ENCODE measurements at places on chromosomes 2 and 18.

GRCh38 chr2:26330114-26330549 is 15.8 kb upstream of the SELENOI start:
- peak; percentile 46 for DNase-seq

GRCh38 chr2:234954551-234954992 is 2.8 kb downstream of the SH3BP4 start:
- DNase-seq: no peak

DNA sequence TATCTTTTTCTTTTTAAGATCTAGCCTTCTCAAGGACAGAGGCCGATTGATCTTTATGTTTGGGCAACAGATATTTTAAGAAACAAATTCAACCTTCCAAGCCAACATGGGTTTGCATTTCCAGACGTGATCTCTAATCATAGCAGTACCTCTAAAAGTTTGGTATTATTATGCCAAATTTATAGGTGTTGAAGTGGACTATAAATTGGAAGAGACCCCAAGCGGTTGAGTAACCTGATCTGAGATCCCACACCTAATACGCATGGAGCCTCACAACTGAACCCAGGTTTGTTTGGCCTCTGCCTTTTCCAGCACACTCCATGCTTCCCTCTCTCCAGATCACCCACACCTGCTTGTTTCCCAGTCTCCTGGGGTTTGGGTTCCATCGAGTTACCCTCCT is 116.5 kb downstream of the DDX1 start:
- no peak for DNase-seq

DNA sequence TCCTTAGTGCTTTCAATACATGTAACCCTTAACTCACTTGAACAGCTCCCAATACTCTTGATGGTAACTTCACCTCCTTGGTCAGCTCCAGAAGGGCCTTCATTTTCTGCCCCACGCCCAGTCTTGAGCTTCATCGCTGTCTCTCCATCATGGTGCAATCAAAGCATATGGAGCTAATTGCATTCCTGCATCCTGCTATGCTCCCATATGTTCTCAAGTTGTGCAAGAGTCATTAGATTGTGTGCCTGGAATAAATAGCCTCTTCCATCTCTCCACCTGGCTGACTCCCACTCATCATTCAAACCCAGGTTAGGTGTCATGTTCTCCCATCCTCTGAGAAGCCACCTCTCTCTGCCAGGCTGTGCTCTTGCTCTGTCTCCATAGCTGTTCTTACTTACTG is 364.5 kb upstream of the RGPD4 start:
- no peak for DNase-seq

DNA sequence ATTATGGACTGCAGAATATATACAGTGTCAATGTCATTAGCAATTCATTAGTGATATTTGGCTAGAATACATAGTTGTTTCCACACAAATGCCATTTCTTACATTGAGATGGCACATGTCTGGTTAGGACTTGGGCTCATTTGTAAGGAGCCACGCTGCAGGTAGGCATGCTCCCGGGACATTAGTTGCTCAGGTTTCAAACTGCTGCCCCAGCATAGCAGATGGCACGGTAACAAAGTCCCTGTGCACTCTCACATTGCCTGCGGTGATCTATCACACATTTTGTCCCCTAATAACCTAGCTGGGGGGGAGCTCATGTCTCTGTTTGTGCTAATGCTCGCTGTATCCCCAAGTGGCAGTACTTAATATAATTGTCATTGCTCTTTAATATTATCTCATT is 185.1 kb downstream of the NEDD4L start:
- no peak for DNase-seq

- no peak for DNase-seq
These were observed 91.3 kb upstream of the TMEM17 start for GRCh38 chr2:62597323-62597722.

- no peak for DNase-seq
These were observed 104.7 kb upstream of the DSEL start for GRCh38 chr18:67621049-67621713.

DNA sequence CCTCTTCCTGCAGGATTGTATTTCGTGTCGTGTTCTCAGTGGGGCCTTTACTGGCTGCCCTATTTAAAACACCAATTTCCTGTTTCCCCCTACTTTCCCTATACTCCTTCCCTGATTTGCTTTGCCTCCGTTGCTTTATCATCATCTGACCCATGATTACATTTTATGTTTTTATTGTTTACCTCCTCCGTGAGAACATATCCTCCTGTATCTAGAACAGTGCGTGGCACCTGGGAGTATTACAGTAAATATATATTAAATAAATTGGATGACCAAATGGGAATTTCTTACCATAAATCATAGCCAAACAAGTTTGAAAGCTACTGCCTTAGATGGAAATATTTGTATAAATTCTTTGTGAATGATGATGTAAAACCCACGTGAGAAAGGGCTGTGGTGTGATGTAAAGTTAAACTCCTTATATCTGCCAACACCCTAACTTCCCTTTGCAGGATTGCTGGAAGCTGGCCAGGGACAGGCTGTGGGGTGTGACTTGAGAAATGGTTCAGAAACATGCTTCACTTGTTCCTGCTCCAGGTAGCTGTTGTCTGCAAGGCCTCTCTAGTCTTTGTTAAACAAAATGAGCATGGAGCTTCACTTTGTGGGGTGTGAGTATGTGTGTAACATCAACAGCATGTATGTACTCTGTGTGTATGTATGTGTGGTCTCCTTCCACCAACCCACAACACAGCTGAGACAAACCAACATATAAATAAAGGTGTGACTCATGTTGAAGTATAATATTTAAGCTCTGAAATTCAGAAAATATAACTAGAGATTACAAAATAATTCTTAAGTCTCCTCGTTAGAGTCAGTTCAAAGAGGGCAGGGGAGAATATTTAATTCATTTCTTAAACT is 40.3 kb downstream of the LHCGR start:
- DNase-seq: no peak

DNA sequence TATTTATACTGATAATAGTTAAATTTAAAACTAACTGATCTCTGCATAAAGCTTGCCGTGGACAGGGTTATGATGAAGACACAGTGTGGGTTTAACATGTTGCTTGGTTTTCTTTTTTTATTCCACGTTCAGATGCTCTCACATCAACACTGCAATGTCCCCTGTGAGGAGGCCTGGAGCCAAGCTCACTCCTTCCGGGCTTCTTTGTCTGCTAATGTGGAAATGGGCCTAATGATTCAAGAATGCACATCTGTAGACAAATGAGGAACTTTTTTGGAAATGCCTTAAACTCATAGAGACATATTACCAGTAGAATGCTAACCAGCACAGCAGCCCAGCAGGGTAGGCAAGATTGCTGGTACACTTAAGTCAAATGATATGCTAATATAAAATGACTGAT is 208.0 kb downstream of the GALR1 start:
- DNase-seq: no peak

DNA sequence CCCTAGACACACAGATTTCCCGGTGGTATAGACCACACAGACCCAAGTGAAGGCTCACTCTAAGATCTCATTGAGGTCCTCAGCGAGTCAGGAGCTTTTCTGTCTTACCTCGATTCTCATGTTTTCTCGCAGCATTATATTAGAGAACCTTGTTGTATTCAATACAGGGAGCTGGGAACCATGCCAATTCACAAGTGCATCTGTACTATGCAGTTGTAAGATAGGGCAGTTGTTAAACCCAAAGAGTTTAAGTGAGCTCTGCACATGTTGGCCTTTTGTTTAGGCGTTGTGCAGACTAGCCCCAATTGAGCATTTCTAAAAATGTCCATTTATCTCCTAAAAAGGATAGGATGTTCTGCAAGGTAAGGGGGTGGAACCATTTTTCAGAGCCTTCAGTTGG is 59.6 kb downstream of the FEZ2 start:
- no peak for DNase-seq

GRCh38 chr18:23201741-23202140 is 66.5 kb downstream of the CABLES1 start:
- no peak for DNase-seq

GRCh38 chr2:19649142-19649541 is 252.6 kb downstream of the TTC32 start:
- DNase-seq: no peak

DNA sequence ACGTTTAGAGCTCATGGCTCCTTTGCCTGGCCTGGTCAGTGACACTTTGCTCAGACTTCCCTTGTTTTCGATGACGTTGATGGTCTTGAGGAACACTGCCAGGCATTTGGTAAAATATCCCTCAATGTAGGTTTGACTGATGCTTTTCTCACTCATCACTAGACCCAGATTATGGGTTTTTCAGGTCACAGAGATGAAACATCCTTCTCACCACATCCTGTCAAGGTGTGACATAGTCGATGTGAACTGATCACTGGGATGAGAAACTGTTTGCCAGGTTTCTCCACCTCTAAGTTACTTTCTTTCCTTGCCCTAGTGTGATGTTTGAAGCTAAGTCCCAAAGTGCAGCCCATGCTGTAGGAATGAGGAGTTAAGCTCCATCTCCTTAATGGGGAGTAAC is 81.5 kb downstream of the AFF3 start:
- DNase-seq: no peak

DNA sequence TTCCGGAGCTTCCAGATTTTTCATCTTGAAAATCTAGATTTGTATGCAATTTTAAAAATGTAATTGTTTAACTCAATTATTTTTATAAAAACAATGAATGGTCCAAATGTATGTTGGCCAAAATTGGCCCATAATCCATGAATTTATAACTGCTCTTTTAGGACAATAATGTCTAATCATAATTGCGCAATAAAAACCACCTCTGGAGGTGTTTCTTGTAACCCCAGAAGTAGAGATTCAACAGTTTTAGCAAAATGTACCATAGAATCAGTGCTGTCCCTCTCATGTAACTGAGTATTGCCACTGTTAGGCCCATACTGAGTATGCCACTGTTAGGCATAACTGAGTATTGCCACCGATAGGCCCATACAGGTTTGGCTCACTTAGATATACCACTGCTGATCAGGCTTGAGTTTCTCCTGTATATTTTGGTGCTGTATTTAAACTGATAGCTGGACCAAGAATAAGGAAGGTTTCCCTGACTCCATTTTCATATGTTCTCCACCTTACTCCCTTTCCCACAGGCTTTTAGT is 70.8 kb upstream of the EPB41L5 start:
- DNase-seq: no peak

DNA sequence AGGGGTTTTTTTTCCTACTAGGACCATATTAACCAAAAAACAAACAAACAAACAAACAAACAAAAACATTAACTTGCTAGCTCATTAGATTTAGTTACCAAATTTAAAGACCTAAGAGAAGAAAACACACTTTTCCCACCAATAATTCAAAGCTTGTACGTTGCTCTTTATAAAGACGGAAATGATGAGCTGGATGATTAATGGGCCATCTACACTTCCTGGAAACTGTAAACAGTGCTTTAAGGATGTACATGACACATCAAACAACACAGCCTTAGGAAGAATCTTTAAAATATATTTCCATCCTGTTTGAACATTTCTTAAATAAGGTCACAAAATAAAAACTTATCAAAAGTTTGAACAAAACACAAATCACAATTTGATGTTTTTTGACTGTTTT is 982 bp downstream of the BMP10 start:
- no peak for DNase-seq

- DNase-seq: no peak
These were observed 55.7 kb downstream of the SNORC start for GRCh38 chr2:232925821-232926156.

DNA sequence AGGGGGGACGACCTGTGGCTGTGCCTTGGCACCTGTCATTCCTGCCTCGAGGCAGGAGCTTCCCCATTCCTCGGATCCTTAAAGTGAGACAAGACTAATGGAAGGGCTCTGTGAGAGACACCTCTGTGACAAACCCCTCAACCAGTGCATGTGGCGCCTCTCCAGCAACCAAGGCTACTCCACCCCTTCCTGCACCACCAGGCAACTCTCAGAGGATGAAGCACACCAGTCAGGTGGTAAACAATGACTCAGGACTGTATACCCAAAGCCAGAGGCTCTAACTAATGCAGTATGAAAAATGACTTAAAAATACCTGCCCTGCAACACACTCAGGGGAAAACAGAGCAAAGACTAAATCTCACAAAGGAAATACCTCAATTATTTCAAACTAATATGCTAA is 136.9 kb downstream of the UXS1 start:
- no peak for DNase-seq

- DNase-seq: peak; percentile 26
These were observed 551.7 kb downstream of the SATB2 start for GRCh38 chr2:198905881-198906612.

DNA sequence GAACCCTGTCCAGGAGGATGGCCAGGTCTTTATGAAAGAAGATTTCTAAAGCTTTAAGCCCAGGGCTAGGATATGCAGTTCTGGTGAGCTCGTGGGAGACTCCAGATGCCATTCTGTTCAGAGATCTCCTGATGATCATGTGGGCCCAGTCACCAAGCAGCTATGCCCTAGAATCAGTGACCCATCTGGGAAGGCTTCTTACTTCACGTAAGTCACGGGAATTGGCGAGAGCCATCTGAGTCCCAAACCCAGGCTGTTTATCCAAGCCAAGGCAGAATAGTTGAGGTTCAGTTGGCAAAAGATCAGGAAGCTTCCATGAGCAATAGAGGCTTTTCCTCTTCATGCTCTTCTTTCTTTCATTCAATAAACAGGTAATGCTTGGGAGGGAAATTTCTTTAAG is 23.9 kb downstream of the ANTXR1 start:
- no peak for DNase-seq

- DNase-seq: no peak
These were observed 205.9 kb downstream of the ACKR3 start for GRCh38 chr2:236775511-236775910.

- DNase-seq: no peak
These were observed 117.7 kb downstream of the GREB1L start for GRCh38 chr18:21359746-21360145.

Data from SIG-M5 (cell line).